NCI-H2171 (cell line): ENCODE measurements at places on chromosomes 6 and 20.

DNA sequence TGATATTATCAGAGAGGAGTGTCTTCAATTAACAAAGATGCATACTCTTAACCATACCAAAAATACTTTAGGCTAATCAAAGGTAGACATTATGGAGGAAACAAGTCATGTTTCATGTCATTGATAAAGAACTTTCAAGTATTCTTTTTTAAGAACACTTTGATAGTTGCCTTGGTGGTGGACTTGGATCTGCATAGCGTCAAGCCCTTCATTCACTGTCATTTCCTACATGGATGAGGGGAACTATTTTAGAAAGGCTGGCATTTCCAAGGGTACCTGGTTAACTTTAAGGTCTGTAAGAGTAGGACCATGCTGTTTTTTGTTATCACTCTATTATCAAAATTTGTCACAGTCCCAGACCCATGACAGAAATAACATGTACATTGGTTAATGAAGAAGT, 622.5 kb downstream of the PKHD1 start:
- DNase-seq, result no peak

DNA sequence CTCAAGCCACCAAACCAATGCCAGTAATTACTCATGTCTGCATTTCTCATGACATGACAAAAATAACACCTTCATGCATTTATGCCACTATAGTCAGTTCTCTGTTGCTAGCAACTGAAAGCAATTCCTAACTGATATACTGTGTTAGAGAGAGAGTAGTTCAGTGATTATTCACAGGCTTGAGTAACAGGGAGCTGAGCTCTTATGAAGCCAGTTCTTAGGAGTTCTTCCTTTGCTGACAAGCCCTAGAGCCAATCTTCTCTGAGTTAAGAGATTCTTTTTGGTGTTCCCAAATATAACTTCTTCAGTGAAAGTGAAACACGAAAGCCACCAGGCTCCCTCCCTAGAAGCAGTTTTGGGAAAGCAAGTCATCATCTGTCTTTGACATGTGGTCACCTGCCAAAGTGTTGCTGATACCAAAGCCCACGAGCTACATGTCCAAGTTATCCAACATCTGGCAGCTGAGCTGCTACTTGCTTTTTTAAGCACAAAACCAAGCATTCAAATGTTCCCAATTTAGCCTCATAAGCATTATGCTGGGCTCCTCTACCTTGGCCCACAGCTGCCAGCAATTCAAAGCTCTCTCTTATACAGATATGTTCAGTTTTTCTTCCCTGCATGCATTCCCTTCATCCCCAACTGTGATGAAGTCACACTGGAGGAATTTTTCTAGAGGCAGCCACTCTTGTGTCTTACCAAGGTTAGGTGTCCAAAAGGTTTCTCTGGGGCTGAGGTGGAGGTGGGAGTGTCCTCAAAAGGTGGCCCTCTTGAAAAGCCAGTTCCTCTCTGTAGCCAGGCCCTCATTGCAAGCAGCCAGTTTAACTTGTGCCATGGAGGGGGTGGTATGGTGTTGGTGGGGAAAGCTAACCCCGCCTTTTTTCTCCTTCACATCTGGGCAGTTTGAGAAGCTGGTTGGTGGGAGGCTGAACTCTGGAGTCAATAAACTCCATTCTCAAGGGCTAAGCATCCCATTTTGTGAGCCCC, 92.7 kb upstream of the ARMC2 start:
- DNase-seq, result no peak

- no peak for DNase-seq
Measured at GRCh38 chr20:10263385-10264165, 44.9 kb downstream of the SNAP25 start.

DNA sequence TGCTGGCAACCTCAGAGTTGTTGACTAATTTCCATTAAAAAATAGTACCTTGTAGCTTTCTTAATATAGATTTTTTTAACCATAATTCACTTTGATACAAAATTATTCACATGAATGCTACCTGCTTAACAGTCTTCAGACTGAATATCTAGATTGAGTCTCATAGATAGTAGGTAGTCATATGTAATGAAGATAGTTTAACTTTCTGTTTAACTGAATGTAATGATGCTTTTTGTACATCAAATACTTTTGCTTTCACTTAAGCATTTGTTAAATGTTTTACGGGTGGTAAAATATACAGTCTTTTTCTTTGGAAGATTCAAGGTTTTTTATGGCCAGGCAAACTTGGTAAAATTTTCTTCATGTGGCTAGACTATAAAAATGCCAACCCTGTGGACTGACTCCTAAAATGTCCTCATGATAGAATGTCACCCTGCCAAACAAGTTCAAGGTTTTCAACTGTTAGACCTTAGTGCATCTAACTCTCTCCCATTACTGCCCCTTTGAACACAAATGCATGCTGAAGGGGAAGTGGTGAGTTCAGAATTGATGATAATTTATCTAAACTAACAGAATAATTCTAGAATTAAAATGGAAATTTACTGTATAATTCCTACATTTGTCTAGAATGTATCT, 16.4 kb downstream of the TBPL1 start:
- no peak for DNase-seq

- no peak for DNase-seq
Measured at GRCh38 chr20:51511861-51512619, 30.5 kb downstream of the NFATC2 start.

DNA sequence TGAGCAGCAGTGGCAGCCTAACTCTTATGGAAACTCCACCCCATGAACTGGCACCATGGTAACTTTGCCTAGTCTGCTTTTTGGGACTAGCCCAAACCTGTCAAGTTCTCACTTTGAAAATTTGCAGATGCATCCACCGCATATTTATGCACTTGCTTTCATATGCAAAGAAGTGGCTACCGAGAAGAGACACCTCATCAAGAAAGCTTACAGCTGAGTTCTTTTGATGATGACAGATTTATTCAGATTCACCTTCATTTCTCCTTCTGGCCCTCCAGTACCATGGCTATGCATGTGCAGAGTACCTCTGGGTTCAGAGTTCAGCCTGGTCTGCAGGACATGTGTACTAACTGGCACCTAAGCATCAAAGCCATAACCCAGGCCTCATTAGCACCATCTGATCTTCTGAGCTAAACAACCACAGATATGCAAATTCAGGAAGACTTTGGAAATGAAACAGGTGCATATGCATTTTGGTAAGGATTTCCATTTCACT, 154.3 kb upstream of the TENT5A start:
- no peak for DNase-seq

GRCh38 chr6:21856456-21856825, 262.9 kb downstream of the SOX4 start:
- DNase-seq, result no peak

DNA sequence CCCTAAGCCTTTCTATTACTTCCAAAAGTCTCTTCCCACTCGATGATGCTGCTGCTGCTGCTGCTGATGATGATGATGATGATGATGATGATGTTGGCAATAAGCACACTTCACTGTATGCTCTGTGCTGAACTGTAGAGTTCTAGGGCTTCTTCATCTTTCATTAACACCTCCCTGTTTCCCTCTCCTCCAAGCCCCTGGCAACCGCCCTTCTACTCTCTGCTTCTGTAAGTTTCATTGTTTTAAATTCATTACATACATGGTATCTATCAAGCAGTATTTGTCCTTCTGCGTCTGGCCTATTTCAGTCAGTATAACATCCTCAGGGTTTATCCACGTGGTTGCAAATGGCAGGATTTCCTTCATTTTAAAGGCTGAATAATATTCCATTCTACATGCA, 100.2 kb downstream of the THBS2 start:
- no peak for DNase-seq
